ENCODE measurements at places on chromosomes 11 and 22.

DNA sequence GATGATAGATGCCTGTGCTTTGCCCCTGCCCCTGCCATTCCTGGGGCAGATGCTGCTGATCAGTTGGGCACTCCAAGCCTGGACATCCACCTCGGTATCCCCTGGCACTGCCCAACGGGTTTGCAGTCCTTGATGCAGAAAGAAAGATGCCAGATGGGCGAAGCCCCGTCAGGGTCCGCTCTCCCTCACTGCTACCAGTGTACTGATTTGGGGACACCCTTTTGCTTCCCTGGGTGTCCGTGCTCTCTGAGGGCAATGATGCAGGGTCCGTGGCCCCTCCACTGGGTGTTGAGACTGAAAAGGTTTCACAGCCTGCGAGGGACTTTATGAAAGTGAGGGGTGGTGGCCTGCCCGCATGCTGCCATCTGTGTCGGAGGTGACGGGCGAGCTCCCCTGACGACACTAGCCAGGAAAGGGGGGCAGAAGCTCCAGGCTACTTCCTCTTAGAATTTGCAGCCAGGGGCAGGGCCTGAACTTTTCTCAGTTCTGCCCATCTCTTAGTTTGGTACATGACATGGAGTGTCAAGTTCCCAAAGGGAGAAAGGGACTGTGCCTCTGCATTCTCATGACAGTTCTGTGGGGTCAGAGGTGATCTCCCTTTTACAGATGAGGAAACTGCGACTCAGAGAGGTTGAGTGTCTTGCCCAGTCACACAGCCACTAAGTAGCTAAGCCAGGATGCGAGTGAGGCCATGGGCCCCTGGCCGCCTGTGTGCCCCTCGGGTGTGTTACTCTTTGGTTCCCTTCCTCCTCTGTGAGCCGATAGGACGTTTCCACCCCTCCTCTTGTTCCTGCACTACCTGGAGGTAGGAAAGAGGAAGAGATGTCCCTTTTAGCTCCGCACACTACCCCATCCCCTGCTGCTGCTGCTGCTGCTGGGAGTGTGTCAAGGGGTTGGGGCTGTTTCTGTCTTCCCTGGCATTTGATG is 96.6 kb downstream of the BCR start:
- DNase-seq, result no peak

DNA sequence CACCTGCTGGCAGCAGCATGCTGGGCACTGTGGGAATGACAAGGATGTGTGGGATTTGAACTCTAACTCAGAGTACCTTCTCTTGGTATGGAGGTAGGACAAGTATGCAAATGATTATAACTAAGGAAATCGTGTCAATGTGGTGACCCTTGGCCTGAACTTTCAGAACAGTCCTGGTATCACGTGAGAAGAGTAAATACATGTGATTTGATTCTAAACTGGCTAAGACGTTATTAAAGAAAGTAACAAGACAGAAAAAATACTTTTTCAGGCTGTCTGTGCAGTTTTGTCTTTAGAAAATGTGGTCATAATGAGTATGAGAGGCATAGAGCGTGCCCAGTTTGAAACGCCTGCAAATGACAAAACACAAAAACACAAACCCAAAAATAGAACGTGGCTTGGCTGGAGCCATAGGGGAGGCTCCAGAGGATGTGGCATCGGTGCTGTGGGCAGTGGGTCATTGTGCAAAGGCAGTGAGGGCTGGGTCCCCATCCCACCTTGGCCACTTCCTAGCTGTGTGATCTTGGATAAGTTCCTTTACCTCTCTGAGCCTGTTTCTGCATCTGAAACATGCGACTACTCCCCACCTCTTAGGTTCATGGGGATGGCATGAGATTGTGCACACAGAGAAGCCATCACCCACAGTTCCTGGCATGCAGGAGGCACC is 18.4 kb upstream of the IL2RB start:
- no peak for DNase-seq

DNA sequence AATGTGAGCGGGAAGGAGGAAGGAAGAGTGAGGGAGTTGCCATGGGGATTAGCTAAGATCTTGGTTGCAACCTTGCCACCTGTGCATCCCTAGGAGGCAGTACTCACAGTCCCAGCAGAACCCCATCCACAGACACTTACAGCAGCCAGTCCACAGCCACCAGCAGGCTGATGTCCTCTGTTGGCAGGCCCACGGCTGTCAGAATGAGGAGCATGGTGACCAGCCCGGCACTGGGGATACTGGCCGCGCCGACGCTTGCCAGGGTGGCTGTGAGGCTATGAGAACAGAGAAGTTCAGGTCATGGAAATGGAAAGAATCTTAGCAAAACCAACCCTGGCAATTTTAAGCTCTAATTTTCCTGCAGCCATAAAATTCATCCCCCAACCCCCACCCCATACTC is 138.6 kb downstream of the SLC1A2 start:
- DNase-seq, result no peak

DNA sequence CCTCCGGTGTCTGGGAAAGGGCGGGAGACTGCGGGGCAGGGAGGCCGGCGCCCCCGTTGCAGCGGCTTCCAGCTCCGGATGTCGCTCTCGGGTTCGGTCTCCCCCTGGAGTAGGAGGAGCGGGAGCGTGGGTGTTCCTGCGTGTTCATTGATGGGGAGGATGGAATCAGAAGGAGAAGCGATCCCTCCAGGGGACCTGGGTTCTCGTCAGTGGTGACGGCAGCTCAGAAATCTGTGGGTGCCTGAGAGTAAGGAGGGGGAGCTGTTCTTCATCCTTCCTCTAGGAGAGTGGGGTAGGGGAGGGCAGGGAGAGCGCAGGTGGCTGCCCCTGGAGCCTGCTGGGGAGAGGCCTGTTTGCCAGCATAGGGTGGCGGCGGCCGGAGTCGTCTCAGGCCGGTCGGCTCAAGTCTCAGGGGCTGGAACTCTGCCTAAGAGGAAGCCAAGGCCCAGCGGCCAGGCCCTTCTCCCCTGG is 1.1 kb downstream of the UBASH3B start:
- DNase-seq, result peak; percentile 32

GRCh38 chr22:44214187-44214586 is 33.5 kb downstream of the PARVG start:
- no peak for DNase-seq

GRCh38 chr11:58058276-58059006 is 27.7 kb downstream of the OR6Q1 start:
- no peak for DNase-seq

DNA sequence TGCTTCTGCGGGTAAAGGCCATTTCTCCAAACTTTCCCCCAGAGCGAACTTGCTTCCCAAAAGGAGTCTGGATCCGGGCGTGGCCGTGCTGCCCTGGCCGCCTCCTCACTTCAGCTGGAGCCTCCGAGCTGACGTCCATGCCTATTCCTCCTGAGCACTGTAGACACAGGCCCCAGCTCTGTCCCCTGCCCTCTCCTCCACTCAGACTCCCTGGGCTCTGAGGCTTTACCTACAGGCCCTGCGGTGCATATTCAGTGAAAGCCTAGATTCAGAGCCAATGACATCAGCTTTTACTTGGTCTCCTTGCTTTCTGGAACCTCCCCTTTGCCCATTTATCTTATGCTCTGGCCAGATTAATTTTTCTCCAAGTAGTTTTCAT is 9.7 kb downstream of the LRP5 start:
- no peak for DNase-seq
